BE2C (cell line): ENCODE measurements at places on chromosomes 2 and 18.

- DNase-seq = no peak
Measured at GRCh38 chr2:132901661-132902060, 231.7 kb upstream of the LYPD1 start.

DNA sequence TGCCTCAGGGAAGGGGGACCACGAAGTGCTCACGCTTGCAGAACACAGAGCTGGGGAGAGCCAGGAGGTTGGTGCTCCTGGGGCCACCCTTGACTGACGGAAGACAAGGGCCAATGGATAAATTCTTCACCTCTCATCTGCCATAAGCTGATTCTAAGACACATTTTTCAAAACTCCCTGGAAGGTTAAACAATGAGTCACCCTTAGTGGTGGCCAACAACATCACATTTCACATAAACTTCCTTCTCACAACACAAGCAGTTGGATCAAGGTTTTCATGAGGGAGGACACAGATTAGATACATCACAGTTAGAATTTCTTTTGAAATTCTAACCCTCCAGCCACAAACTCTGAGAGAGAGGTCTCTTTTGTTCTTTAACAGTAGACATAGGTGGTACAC, 713.6 kb upstream of the POU3F3 start:
- DNase-seq = no peak

GRCh38 chr2:209946539-209946938, 55.9 kb upstream of the RPE start:
- DNase-seq = no peak

- no peak for DNase-seq
Measured at GRCh38 chr18:79815657-79816056, 17.9 kb downstream of the KCNG2 start.

DNA sequence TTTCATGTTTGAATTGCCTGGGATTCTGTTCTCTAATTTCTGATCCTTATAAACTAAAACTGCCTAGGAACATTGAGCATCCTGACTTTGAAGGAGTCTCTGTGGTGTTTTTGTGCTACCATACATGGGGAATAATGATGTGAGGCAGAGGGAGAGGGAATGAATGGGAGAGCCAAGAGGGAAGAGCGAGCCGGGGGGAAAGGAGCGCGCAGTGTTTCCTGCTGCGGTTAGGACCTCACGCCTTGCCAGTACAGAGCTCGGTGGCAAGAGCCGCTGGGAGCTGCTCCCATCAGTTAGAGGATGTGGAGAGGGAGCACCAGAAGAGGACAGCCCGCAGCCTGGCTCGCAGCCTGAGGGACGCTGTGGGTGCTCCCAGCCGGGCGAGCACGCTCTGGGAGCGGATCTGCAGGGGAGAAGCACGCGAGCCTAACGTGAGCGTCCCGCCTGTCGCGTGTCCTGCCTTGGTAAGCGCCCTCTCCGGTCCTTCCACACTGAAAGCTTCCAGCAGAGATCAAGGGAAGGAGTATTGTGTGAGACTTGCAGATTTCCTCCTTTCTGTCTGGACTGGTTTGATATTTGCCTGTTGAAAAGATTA, 114.7 kb downstream of the FAM210A start:
- DNase-seq = no peak

DNA sequence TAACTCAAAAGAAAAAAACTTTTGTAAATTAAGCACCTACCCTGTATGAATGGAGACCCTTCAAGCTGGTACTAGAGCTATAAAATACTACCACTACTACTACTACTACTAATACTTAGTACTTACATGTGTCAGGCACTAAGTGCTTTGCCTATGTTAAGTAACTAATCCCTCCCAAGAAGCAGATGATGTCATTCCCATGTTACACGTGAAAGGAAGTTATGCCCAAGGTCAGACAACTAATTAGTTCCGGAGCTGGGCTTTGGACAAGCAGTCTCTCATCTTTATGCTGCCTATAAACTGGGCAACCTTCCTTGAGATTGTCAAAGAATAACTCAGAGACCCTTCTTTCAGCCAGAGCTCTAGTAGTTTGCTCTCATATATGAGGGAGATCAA, 13.9 kb upstream of the ATP6V1B1 start:
- no peak for DNase-seq
